NCI-H460 (cell line): ENCODE measurements at places on chromosomes 5 and 9. TPM values are rescaled to one million over a fixed set of nuclear protein-coding genes. Genes with fewer than 3 reads are reported as not detected.

DNA sequence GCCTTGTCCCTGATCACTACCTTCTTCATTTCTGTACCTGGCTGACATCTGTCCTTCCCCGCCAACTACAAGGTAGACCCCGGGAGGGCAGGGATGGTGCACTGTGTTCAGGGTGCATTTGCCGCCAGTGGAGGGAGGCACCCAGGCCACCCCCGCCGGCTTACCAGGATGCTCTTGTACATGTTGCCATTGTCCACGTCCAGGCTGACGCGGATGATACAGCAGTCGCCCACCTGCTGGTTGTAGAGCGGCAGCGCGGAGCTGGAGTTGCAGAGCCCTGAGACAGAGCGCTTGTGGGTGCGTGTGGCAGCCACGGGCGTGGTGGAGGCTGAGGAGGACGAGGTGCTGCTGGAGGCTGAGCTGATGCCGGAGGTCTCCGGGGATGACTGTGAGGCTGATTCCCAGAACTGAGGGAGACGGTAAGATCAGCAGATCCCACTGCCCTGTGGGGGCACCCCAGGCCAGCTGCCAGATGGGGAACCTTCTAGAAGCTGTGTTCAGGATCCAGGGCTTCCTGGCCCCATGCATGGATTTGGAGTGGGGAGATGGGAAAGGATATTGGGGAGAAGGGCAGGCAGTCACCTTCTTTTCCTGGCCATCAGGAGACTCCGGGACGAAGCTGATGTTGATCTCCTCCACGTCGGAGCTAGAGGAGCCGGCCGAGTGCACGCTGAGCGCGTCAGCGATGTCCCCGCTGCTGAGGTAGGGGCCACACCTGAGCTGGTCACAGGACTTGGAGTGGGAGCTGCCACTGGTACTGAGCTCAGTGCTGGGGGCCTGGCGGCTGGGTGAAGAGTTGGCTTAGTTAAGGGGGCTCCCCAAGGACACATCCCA lies 19.5 kb downstream of the RALGDS start:
- DNase-seq: no peak

DNA sequence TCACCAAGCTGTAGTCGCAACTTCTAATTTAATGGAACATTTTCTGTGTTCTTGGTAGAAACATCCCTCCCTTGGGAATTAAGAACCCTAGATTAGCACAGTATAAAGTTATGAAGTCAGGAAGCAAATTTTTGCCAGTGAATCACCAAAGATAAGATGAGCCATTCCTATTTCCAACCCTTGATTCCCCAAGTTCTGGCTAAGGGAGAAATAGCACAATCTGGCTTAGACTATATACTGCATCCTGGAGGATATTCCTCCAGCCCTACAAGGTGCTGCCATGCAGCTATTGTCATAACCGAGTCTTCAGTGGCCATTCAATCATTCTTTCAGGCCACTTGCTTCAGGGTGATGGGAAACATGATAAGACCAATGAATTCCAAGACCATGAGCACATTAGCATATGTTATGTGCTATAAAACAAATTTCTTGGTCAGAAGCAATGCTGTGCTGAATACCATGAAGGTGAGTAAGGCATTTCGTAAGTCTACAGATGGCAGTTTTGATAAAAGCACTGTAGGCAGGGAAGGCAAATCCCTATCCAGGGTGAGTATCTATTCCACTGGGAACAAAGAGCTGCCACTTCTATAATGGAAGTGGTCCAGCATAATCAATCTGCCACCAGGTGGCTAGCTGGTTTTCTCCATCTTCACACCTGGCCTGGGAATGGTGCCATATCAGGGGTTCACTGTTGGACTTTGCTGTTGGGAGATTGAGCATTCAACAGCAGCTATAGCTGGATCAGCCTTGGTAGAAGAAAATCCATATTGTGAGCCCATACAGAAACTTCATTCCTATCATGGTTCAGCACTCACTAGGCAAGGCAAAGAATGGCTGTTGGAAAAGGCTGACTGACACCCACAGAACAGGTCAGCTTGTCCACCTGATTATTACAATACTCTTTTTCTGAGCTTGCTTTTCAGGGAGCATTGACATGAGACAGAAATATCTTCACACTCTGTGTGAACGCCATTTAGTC lies 19.6 kb upstream of the ARL15 start:
- no peak for DNase-seq

- DNase-seq: peak; percentile 92
Observed at GRCh38 chr5:95081500-95081960, 203.4 kb downstream of the MCTP1 start.

EGFLAM gene
- 53.0 and 58.8 TPM in 2 replicates for total RNA-seq

DNA sequence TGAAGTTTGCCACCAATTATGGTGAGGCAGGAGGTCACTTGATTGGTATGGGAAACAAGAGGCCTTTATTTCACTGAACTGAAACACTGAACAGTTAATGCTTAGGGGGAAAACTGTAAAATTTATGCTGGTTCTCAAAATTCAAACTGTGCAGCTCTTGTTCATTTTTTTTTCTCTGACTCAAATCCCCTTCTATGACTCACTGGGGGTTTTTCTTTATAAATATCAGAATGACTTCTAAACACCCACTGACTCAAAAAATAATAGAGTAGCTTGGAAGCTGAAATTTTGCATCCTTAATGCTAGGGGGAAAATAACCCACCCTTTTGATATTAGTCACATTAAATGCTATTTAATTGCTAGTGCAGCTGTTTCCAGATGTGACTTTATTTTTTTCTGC lies 24.1 kb upstream of the OTP start:
- DNase-seq: no peak

DNA sequence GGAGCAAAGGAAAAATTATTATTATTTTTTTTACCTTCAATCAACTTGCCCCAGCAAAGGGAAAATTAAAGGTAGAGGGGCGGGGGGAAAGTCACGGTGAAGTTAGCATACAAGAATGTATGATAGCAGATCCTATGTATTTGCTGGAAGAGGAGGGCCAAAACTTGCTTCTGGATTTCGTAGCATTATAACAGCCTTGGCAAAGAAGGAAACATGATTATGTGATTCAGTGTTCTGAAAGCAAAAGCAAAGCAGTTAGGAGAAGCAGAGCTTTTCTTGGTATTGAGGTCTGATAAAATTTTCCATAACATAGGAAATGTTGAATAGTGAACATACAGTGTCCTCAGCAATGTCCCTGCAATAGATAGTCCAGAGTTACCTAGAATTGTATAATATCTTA lies 32.4 kb downstream of the MAST4 start:
- no peak for DNase-seq

GRCh38 chr5:178366998-178367735 lies 134.6 kb upstream of the PHYKPL start:
- no peak for DNase-seq

WDR38 gene
- total RNA-seq: not detected in 2 replicates

DNA sequence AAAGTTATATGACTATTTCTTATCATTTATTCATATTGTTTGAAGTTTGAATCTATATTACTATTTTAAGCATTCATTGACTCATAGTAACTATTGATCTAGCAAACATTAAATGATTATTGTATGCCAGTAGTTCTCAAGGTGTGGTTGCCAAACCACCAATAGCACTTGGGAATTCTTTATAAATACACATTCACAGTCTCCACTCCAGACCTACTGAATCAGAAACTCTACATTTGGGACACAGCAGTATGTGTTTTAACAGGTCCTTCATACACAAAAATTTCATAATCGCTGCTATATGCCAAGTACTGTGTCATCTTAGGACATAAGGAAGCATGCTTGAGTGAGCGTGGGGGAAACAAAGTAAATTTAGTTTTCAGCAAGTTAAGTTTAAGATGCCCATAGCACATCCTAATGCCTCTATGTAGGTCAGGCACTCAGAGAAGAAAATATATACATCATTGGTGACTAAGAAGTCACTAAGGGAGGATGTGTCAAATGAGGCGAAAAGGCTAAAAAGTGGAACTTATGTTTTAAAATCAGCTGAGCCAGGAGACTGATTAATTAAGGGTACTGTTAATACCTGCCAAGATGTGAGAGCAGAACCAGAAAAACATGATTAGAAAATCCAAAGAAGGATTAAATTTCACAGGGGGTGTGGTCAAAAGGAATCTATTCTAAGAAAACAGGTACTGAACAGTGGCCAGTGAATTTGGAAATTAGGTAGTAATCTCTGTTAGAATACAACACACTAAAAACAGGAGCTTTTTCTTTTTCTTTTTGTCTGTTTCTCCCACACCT lies 340.8 kb downstream of the HCN1 start:
- DNase-seq: no peak

GRCh38 chr9:112819635-112820496 lies 69.3 kb downstream of the SNX30 start:
- peak; percentile 54 for DNase-seq

- no peak for DNase-seq
Observed at GRCh38 chr9:126056312-126057021, 270.2 kb upstream of the MVB12B start.

DNA sequence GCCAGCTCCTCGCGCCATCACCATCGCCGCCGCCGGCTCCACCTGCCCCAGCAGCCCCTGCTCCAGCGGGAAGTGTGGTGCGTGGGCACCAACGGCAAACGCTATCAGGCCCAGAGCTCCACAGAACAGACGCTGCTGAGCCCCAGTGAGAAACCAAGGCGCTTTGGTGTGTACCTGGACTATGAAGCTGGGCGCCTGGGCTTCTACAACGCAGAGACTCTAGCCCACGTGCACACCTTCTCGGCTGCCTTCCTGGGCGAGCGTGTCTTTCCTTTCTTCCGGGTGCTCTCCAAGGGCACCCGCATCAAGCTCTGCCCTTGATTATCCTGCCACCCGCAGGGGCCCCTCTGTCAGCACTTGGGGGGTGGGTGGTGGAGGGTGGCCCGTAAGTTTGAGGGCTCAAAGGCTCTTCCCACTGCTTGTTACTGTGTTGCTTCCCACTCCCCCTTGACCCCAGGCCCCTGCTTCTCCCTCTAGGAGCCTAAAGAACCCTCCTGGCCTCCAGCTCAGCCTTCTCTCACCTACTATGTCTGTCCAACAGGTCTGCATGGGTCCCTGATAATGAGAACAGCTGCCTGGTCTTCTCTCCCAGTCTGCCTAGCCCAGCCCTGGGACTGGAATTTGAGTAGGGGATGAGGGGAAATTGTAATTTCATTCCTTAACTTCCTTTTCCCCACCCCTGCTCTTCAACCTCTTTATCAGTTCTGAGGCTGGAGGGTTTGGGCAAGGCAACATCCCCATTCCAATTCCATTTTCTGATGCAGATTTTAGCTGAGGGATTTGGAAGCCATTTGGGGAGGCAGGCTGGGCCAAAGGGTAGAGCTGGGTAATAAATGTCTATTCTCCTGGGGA lies 9.0 kb downstream of the RACK1 start:
- no peak for DNase-seq

- DNase-seq: no peak
Observed at GRCh38 chr5:180235846-180236245, 26.8 kb upstream of the RASGEF1C start.

DNA sequence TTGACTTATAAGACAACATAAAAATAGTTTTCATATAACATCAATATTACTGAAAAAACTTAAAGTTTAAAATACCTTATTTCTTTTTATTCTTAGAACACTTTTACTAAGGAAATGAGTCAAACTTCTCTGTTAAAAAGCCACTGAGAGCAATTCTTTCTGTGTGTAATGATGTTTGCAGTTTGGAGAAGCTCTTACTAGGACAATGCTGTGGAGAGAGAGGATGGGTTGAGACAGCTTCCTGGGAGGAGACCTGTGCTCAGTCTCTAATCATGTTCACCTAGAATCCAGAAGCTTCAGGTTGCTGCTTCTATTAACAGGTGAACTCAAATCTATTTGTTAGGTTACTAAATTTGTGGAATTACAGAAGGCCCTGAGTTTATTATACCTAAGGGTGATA lies 198.5 kb downstream of the DNAH5 start:
- no peak for DNase-seq

GRCh38 chr5:169901896-169902295 lies 78.4 kb downstream of the INSYN2B start:
- DNase-seq: no peak

- no peak for DNase-seq
Observed at GRCh38 chr5:55470282-55470681, 64.5 kb downstream of the PLPP1 start.

- DNase-seq: no peak
Observed at GRCh38 chr5:168713051-168713450, 133.9 kb upstream of the PANK3 start.

KLHL9 gene
- total RNA-seq: 19.0 and 23.6 TPM in 2 replicates

DNA sequence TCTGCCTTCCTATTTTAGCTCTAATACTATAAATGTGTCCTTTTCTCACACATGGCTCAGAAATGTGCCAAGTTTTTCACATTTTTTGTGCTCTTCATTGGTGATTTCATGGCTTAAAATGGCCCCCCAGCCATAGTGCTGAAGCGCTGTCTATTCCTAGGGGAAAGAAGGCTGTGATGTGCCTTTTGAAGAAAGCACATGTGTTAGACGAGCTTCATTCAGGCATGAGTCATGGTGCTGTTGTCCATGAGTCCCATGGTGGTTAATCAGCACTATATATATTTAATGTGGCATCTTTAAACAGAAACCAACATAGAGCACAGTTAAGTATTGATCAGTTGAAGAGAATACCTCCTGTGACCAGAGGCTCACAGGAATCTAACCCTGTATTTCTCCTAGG lies 55.8 kb downstream of the PDE8B start:
- no peak for DNase-seq

DNA sequence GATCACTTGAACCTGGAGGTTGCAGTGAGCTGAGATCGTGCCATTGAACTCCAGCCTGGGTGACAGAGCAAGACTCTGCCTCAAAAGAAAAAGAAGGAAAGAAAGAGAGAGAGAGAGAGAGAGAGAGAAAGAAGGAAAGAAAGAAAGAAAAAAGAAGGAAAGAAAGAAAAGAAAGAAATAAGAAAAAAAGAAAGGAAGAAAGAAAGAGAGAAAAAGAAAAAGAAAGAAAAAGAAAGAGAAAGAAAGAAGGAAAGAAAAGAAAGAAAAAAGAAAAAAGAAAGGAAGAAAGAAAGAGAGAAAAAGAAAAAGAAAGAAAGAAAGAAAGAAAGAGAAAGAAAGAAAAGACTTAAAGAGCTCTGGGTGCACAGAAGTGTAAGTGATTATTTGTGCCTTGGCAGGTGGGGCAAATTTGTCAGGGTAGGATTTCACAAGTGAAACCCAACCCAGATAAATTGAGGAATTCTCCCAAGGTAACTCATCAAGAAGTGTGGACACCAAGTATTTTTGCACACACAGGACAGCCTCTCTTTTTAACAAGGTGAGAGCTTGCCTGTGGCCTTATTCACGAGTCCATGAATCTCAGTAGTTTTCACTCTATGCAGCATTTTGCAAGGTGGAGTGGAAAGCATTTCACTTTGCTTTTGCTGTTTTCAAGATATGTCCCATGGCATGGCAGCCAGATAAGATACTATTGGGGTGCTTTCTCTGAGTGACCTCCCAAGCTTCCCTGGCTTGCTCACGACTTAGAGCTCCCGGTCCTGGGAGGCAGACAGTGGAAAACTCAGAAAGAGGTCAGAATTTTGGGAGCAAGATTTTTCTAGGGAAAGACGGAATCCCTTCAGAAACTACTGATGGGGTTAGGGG lies 57.8 kb downstream of the C9orf153 start:
- DNase-seq: no peak

PDLIM4 gene
- total RNA-seq: not detected in 2 replicates

GRCh38 chr9:118961857-118962256 lies 407.4 kb downstream of the BRINP1 start:
- no peak for DNase-seq
